Right atrium auricular region (tissue), 2 donors: ENCODE measurements at places on chromosomes 4 and X. TPM values are rescaled to one million over a fixed set of nuclear protein-coding genes. Genes with fewer than 3 reads are reported as not detected.

Gene FTSJ1
- 36.6 TPM for total RNA-seq

Gene UGT2A1
- total RNA-seq: not detected

Gene RAB9B
- total RNA-seq: 12.7 TPM

Gene VCX3A
- total RNA-seq: not detected

- no peak for DNase-seq
Measured at GRCh38 chr4:182286035-182286434, 42.8 kb downstream of the TENM3 start.

GRCh38 chr4:94498502-94498901 lies 46.8 kb downstream of the PDLIM5 start:
- no peak for DNase-seq

GRCh38 chrX:363621-364375 lies 22.9 kb downstream of the PPP2R3B start:
- no peak for DNase-seq

GRCh38 chr4:21366312-21366711 lies 582.3 kb downstream of the KCNIP4 start:
- DNase-seq: no peak

DNA sequence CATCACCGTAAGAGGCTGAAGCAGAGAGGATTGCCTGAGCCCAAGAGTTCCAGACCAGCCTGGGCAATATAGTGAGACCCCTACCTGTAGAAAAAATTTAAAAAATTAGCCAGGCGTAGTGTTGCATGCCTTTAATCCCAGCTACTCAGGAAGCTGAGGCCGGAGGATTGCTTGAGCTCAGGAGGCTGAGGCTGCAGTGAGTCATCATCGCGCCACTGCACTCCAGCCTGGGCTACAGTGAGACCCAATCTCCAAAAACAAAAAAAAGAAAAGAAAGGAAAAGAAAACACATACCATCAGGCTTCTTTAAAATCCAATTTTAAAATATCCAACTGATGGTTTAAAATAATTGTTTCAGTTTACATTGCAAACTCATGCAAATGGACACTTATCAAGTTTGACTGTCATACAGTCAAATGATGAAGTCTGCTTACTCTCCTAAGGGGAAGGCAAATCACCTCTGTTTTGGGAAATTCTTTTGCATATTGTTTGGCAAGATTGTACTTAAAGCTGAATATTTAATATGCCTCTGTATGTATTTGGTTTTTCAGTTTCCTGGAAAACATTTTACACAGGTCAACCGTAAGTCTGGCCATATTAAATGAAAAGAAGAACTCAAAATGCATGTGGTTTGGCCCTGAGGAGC lies 23.7 kb upstream of the TENM3 start:
- DNase-seq: no peak
